ENCODE measurements at places on chromosomes 6 and 20. TPM values are rescaled to one million over a fixed set of nuclear protein-coding genes. Genes with fewer than 3 reads are reported as not detected.

The ABHD16B gene
- total RNA-seq = not detected

The RSPO3 gene
- total RNA-seq = 5.5 TPM

The C20orf202 gene
- total RNA-seq = 0.37 TPM

The ACOT13 gene
- 14.1 TPM for total RNA-seq

The LAMA5 gene
- total RNA-seq = 209 TPM

Measured in lung (tissue), 17 donors.